ENCODE measurements at places on chromosomes 3 and 15.

GRCh38 chr3:16113704-16114103 lies 60.8 kb upstream of the GALNT15 start:
- no peak for DNase-seq

DNA sequence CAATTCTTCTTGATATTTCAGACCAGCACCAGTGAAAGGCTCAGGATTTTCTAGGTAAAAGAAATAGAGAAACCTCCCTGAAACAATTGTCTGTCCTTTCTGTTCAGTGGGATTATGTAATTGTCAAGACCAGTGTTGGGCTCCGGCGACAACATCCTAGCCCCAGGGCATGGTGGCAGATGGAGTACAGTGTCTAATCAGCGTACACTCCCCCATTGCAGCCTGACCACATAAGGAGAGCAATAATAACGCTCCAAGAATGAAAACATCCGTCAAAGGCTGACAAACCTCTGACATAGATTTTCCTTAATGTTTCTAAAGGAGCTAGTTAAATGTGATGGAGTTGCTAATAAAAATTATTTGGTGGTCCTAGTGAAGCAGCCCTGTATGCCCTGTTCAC lies 144.6 kb downstream of the EBLN2 start:
- no peak for DNase-seq

DNA sequence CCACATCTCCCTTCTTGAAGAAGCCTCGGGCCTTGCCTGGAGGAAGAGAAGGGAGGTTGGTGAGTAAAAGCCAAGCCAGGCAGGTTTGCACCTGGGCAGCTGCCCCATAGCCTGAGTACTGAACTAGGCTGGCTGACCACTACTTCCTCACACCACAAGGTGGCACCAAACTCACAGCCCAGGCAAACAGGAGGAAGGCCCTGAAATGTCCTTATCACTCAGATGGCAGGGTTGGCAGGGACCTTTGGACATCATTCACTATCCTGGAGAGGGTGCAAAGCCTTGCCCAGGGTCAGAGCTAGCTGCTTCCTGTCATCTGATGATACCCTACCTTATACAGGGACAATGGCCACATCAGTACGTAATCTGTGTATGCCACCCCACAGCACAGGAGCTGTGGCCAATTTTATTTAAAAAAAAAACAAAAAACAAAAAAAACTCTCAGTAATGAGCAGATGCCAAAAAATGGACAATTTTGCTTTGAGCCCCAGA lies 2.2 kb upstream of the GRAMD2A start:
- DNase-seq = peak; percentile 86

GRCh38 chr15:74157868-74158827 lies 15.4 kb upstream of the ISLR start:
- no peak for DNase-seq

DNA sequence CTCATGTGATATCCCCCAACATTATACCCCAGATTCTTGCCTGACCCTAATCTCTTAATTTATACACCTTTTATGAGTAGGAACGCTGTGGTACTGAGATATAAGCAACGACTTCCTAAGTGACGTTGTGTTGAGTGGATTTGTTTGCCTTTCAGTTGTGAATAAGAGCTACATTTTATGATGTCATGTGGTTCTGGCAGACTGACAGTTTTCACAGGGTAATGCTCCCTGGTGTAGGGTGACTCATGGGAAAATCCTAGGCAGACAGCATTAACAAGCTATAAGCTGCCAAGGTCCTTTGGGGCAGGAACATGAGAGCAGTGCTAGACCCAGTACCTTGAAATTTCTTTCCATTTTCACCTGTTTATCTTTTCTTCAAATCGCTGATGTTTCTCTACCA lies 11.2 kb downstream of the C3orf52 start:
- DNase-seq = no peak

- no peak for DNase-seq
Observed at GRCh38 chr15:60941448-60941847, 287.7 kb downstream of the RORA start.

Data from RPMI8226 (cell line).